ENCODE measurements at places on chromosomes 2 and 18.
A peak's percentile ranks its signal among the peaks of the same experiment; 100 is the strongest.

DNA sequence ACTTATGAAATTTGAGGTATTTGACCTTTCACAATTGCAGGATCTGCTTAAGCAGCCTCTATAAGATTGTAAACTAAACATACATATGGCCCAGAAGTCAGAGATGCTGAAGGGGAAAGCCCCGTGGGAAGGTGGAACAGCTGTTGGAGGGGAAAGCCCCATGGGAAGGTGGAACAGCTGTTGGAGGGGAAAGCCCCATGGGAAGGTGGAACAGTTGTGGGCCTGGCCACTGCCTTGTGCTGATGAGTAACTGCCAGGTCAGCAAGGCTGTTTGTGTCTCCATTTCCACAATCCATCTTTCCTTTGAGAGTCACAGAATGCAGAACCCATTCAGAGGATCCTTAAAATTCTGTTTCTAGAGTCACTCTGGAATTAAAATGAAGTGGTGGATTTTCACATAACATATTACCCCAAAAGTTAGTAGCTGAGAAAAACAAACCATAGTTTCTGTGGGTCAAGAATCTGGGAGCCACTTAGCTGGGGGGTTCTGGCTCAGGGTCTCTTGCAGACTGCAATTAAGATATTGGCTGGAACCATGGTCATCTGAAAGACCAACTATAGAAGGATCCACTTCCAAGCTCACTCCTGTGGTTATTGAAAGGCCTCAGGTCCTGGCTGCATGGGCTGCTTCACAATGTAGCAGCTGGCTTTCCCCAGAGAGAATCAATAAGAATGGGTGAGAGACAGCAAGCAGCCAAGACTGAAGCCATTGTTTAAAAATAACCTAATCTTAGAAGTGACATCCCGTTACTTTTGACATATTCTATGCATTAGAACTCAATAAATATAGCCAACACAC, 86.6 kb upstream of the CAVIN2 start:
- no peak for DNase-seq

DNA sequence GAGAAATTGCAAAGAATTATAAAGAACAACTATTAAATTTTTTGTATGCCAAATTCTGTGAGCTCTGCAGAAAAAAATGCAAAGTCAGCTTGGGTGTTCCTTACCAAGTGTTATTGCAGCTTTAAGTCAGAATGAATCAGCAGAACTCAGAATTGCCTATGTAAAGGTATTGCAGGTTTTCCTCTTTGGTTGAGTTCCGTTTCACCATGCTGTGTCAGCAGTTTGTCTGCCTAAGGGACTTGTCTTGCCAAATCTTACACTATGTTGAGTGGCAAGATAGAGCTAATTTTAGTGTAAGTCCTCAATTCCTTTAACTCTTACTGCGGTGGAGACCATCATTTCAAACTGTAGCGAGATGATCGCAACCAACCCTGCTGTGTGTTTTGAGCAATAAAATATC, 38.8 kb downstream of the ADAM23 start:
- DNase-seq: no peak

DNA sequence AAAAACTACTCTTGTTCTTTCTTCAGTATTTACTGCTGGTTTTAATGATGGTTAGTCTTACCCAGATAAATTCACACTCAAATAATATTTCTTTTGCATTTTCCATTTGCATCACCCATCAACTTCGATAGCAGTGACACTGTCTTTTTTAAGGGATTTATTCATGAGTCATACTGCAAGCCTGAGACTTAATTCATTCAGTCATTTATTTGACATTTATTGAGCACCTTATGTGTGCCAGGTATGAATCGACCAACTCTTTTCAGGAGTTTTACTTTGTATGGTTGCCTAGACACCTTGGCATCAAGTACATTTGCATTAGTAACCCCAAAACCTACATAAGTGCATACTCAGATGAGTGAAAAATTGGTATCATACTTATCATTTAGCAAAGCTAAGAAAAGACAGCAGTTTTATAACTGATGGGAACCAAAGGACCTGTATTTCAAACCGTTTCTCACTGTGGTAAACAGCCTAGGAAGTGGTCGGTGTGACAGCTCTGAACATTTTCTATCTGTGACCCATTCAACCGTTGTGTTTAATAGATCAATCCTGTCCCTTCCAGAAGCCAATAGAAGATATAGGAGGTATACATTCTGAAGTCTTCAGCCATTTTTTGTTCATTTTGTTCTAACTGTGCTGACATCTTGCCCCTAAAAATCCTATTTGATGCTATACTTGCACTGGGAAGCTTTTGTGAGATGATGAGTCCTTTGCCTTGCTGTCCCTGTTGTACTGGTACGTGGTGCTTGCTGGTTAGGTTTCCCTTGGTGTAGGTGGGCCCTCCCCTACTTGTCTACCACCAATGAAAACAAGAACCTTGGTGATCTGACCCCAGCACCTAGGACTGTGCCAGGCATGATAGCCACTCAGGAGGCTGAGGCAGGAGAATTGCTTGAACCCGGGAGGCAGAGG, 484.7 kb upstream of the RAB12 start:
- no peak for DNase-seq

GRCh38 chr18:52682260-52682659, 342.3 kb downstream of the DCC start:
- no peak for DNase-seq

DNA sequence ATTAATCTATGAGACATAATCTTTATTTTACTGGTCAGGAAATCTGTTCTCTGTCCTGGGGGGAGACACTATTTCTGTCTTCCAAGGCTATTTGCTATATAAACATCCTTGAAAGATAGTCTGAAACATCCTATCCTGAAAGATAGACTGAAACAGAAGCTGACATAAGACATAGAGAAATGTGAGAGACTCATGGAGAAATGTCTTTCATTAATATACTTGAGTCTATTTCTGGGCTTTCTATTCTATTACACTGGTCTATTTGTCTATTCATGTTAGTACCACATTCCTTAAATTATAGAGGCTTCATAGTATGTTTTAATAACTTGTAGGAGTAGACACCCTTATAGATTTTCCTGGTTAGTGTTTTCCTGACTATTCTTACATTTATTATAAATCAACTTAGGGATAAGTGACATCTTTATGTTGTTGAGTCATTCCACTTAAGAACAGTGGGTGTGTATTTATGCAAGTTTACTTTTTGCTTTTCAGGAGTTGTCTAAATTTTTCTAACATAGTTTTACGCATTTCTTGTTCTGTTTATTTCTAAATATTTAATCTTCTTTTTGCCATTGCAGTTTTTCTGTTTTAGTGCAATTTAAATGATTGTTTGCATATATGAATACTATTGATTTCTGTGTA, 244.9 kb upstream of the ZSWIM2 start:
- no peak for DNase-seq

DNA sequence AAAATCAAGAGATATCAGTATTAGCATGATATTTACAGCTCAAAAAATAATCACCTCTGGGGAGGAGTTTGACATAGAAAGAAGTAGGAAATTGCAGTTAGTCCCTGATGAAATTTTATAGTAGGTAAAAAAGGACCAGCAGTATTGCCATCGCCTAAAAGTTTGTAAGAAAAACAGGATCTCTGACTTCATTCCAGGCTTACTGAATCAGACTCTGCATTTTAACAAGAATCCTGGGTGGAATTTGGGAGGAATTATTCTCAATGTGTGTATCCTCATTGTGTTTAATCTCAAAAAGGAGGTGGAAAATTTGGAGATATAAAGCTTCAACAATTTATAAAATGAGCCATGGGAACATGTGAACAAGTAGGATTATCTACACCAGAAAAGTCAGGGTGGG, 31.2 kb upstream of the STAT1 start:
- DNase-seq: no peak

GRCh38 chr2:197073701-197074433, 147.4 kb upstream of the PGAP1 start:
- peak; percentile 92 for DNase-seq

- no peak for DNase-seq
Observed at GRCh38 chr18:48300463-48300961, 108.7 kb downstream of the ZBTB7C start.

- DNase-seq: no peak
Observed at GRCh38 chr18:1050012-1050657, 145.5 kb downstream of the ADCYAP1 start.

- DNase-seq: no peak
Observed at GRCh38 chr18:50737127-50737526, 82.7 kb downstream of the MRO start.

DNA sequence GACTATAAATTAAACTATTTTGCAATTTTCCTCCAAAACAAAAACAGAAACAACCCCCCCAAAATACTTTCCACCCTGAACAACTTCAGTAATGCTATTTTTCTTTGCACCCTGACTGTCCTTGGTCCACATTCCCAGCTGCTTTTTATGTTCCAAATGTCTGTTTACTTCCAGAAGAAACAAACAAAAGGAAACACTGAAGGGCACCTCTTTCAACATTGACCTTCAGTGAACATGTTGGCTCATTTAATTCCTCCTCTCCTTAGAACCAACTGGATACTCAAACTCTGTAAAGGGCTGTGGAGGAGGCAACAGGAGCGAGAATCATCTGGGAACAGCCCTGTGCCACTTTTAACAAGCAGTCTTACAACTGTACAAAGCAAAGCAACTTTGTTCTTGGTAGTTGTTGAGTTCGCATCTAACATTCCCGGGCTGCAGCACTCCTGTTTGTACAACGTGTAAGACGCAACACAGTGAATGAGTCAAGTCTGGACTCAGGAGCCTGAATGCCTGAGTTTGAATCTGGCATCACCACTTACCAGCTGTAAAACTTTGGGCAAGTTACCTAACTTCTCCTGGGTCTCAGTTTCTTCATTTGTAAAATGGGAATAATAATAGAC, 111.4 kb upstream of the GATA6 start:
- DNase-seq: no peak

DNA sequence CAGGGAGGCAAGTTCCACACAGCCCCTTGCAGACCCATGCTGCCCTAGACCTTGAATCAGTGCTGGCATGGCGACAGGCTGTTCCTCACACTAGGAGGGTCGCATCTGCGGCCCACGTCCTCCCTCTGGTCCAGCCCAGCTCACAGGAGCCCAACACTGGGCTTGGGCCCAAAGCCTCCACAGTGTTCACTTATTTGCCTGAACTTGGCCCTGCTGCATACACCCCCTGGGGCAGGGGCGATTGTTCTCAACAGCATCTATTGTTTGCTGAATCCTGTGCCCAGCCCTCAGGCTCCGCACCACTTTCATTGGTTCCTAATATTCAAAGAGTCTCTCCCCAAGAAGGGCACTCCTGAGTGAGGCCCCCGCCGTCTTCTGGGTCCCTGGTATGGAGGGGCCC, 90.7 kb downstream of the ZBTB7C start:
- no peak for DNase-seq

- no peak for DNase-seq
Observed at GRCh38 chr2:88950010-88950409, 258.5 kb downstream of the RPIA start.

DNA sequence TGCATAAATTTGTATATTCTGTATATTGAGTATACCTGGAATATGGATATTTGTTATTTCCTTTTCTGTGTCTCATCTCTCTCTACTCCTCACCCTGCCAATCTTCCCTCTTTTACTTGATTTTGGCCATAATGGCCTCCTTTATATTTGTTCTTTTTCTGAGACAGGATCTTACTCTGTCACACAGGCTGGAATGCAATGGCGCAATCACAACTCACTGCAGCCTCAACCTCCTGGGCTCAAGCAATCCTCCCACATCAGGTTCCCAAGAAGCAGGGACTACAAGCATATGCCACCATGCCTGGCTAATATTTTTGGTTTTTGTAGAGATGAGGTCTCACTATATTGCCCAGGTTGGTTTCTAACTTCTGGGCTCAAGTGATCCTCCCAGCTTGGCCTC, 30.5 kb downstream of the PREPL start:
- DNase-seq: no peak

- DNase-seq: no peak
Observed at GRCh38 chr2:239602290-239603282, 201.8 kb upstream of the HDAC4 start.

DNA sequence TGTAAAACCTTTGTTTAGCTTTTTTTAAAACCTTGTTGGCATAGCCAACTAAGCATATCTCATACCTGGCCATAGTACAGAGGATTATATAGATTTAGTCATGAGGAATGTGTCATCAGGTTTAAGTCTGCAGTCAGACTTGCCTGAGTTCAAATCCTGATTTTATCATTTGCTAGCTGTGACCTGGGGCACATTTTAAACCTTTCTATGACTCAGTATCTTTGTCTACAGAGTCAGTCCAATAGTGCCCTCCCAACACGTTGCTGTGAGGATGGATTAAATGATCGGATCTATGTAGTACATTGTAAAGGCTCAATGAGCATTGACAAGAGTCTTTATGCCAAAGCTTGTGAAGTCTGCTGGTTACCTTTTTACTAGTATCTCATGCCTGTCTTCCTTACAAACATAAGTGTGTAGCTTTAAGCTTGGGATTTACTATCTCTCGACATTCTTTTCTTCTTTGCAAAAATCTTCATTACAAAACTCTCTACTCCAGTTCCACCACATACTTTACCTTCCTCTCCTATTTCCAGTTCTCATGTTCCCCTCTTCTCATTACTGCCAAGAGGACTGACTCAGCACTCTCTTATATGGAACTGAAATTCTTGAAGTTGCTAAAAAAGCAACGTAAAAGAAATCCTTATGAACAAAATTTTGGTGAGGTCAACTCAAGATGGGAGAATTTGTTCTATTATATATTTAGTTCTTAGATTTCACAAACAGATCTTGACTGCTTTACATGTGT, 68.1 kb upstream of the RBMS1 start:
- no peak for DNase-seq

DNA sequence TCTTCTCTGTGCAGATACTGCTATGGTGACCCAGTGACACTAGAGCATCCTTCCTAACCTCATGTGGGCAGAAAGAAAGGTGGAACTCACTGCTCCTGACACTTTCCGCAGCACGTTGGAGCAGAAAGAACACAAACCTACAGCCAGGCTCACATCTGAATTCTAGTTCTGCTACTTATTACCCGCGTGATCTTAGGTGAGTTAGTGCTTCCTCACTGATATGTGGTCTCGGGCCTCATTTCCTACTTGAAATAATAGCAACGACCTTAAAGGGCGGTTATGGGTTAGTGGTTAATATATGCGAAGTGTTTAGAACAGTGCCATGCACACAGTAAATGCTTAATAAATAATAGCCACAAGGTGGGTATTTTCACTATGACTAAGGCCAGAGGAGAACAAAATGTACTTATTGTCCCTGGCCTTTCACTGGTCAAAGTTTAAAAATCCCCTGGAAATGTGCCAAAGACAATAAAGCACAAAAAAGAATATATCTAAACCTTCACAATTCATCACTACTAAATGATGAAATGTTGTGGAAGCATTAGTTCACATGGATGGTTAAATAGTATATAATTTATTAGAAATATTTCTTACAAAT, 66.6 kb downstream of the MYOM1 start:
- no peak for DNase-seq

GRCh38 chr2:105857076-105857740, 112.5 kb downstream of the NCK2 start:
- no peak for DNase-seq
